ENCODE measurements at places on chromosomes 7 and 10. TPM values are rescaled to one million over a fixed set of nuclear protein-coding genes. Genes with fewer than 3 reads are reported as not detected.

GRCh38 chr10:32360884-32361283, 13.9 kb upstream of the EPC1 start:
- H3K4me1 ChIP-seq = no peaks in the 10 kb centered on the region
- H3K27me3 ChIP-seq = no peaks in the 10 kb centered on the region
- H3K4me3 ChIP-seq = no peak overlapping the region
- H3K36me3 ChIP-seq = no peaks in the 10 kb centered on the region
- H3K27ac ChIP-seq = no peak overlapping the region
- DNase-seq = no peak

DNA sequence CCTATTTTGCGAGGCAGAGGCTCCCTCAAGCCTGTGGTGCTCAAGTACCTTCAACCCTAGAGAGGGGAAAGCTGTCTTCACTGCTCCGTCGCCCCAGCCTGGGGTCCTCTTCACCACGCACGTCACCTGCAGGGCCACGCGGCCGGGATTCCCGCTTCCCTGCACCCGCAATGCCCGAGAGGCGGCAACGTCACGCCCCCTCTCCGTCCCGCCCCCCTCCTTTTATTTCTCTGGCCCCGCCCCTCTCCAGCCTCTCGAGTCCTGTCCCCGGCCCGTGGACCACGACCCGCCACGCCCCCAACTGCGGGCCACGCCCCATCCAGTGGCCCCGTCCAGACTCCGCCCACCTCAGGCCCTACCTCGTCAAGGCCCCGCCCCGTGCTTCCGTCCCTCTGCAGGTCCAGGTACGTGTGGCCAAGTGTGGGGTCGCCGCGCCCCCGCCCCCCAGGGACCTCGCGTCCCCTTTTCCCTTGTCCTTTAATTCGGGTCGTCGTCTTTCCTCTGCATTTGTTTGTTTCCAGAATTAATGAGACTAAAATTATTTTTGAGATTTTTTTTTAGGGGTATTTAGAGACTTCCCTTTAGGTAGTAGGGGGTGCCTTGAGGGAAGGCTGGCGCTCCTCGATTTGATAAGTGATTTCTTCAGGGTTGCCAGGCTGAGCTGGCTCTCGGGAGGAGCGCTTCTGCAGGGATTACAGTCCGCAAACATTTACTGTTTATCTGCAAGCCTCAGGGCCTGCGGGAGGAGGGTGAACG, 69.8 kb upstream of the BAIAP2L1 start:
- H3K27me3 ChIP-seq = peaks cover 3% of the 10 kb centered on the region
- H3K4me3 ChIP-seq = peak overlapping the region; percentile 37
- H3K36me3 ChIP-seq = no peaks in the 10 kb centered on the region
- no peaks in the 10 kb centered on the region for H3K4me1 ChIP-seq
- H3K27ac ChIP-seq = no peak overlapping the region

DNA sequence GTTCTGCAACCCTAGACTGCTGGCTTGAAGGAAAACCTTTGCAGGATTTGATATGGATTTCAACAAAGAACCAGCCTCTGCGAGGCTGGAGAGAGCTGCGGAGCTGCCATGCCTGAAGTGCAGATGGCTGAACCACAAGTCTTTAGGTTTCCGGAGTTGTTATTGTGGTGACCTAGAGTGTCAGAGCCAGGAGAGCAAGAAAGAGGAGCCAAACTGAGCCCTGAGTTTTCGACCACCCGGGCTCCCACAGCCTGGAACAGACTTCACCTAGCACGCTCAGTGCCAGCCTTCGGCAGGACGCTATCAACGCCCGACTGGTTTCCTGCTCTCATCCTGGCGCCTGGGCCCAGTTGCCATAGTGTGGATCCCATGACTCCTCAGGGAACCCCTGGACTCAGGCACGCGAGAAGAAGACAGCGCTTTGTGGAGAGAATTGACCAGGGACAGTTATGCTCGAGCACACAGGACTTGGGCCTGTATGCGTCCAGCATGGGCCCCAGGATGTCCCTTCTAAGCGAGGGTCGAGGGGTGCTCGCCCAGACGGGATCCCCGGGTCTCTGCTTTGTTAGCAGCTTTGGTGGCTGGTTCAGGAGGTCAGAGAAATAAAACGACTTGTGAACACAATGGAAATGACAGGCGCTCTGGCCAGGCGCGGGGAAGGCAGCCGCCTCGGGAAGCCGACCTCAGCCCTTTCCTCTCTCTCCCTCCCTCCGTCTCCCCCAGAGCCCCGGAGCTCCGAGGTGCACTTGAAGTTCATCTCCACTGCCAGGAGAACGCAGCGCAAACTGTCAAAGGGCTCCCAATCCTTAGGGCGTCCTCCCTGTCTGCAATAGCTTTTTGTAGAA, 1.8 kb upstream of the GAD2 start:
- peaks cover 21% of the 10 kb centered on the region for H3K4me1 ChIP-seq
- peaks cover 93% of the 10 kb centered on the region for H3K27me3 ChIP-seq

DNA sequence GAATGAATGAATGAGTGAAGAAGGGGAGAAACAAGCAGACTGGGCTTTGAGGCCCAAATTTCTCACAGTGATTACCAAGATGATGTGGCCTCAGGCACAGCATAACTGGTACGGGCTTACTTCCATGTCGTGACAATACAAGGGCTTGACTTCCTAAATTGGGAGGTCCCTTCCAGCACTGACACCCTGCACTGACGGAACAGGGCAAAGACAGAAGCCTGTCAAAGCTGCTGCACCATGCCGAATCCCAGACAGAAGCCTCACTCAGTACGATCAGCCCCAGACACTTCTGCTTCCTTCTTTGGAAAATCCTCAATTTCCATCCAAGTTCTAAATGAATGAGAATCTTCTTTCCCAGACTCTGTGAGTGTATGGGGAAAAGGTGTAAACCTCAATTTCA, 51.9 kb downstream of the GNA12 start:
- H3K27me3 ChIP-seq = no peaks in the 10 kb centered on the region
- DNase-seq = no peak
- no peaks in the 10 kb centered on the region for H3K4me1 ChIP-seq
- H3K27ac ChIP-seq = no peak overlapping the region

- H3K27ac ChIP-seq = peak within 1 kb of the TSS; percentile 97
- no peak for DNase-seq
- 0 out of 2 replicates have a peak, but pooled peaks cover 2% of the 10 kb centered on the region for H3K4me1 ChIP-seq
- peak within 1 kb of the TSS; percentile 73 for H3K4me3 ChIP-seq
Observed at GRCh38 chr7:45000093-45001032, at the start of gene CCM2. Gene CCM2 (plus strand): TSS chr7:45000201. CDS start chr7:45000334, 133 bp downstream.

- no peaks in the 10 kb centered on the region for H3K27me3 ChIP-seq
- no peak overlapping the region for H3K27ac ChIP-seq
- no peak overlapping the region for H3K4me3 ChIP-seq
- DNase-seq = peak; percentile 63
Observed at GRCh38 chr10:122725768-122726167, 26.1 kb upstream of the C10orf120 start.

GRCh38 chr7:16431646-16432424, 10.5 kb upstream of the CRPPA start:
- DNase-seq = no peak
- H3K27ac ChIP-seq = no peak overlapping the region
- H3K4me1 ChIP-seq = no peaks in the 10 kb centered on the region
- no peaks in the 10 kb centered on the region for H3K36me3 ChIP-seq
- no peak overlapping the region for H3K4me3 ChIP-seq
- no peaks in the 10 kb centered on the region for H3K27me3 ChIP-seq

Gene NFE2L3
- total RNA-seq = 62.6 TPM

Gene KIF20B
- total RNA-seq = 72.0 TPM

GRCh38 chr10:87544721-87545120, 40.0 kb downstream of the MINPP1 start:
- no peaks in the 10 kb centered on the region for H3K4me1 ChIP-seq
- no peak for DNase-seq
- no peaks in the 10 kb centered on the region for H3K27me3 ChIP-seq
- H3K27ac ChIP-seq = no peak overlapping the region
- no peaks in the 10 kb centered on the region for H3K36me3 ChIP-seq

DNA sequence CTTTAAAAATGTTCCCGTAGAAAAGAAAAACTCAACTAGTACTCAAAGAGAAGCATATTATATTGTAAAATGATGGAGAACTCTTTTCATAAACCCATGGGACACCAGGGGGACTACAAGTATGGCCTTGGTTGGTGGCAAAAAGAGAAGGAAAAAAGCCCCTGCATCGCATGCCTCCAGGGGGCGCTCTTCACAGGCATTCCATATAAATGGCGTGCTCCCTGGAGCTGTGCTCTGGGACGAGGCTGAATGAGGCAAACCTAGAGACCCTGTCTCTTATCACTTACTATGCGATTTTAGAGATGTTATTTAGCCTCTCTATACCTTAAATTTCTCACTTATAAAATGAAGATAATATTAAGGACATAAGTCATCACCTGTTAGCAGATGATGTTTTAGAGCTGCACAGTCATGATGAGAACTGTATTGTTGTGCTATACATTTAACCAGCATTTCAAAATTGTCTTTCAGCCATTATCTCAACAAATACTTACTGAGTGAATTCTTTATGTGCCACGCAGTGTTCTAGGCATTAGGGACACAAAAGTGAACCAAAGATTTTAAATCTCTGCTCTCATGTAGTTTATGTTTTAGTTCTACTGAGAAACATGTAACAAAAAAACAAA, 105.8 kb downstream of the ARHGAP21 start:
- no peaks in the 10 kb centered on the region for H3K27me3 ChIP-seq
- peak; percentile 89 for DNase-seq
- H3K4me3 ChIP-seq = no peak overlapping the region
- no peak overlapping the region for H3K27ac ChIP-seq
- no peaks in the 10 kb centered on the region for H3K4me1 ChIP-seq
- no peaks in the 10 kb centered on the region for H3K36me3 ChIP-seq

DNA sequence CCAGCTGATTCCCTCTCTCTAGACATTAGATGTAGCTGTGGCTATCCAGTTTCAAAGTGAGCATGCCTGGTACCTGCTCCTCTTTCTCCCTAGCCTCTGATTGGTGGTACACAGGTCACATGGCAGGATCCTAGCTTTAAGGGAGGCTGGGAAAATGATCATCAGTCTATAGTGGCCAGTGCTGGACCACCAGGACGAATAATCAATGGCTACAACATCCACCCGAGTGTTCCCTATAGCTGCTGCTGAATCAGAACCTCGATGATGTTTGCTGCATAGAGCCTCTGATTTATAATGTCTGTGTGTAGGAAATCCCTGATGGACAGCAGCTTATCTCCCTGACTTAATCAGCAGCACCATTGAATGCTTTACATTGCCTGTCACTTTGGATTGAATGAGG, 28.9 kb upstream of the LMTK2 start:
- H3K4me1 ChIP-seq = peaks cover 4% of the 10 kb centered on the region
- no peak overlapping the region for H3K27ac ChIP-seq
- no peak overlapping the region for H3K4me3 ChIP-seq
- no peaks in the 10 kb centered on the region for H3K36me3 ChIP-seq

DNA sequence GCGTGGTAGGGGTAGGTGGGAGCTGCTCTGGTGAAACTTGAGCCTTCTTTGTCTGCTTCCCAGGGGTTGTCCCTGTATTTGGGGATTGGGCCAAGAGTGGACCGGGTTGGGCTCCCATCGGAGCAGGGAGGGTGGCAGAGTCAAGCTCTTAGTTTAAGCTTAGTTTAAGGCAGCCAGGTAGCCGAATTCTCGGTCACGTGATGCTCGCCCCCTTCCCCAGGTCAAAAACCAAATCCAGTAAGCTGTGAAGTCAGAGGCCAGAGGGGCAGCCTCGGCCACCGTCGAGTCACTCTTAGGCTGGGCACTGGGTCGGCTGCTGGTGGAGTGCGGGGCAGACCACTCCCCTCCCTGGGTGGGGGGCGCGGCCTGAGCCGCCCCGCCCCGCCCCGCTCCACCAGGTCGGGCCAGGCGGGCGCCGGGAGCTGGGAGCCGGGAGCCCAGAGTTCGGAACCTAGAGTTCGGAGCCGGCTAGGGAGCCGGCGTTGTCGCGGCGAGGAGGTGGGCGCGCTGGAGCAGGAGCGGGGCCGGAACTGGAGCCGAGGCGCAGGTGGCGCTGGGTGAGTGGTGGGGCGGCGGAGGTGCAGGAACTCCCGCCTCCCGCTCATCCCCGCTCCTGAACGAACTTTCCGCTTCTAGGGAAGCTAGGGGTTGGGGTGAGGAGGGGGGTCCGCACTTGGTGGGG, 2.8 kb upstream of the LZTS2 start:
- H3K36me3 ChIP-seq = peaks cover 13% of the 10 kb centered on the region
- H3K27me3 ChIP-seq = no peaks in the 10 kb centered on the region
- H3K4me3 ChIP-seq = peak overlapping the region; percentile 75
- peak overlapping the region; percentile 51 for H3K27ac ChIP-seq

Gene ABCB1
- 0.88 TPM for total RNA-seq

DNA sequence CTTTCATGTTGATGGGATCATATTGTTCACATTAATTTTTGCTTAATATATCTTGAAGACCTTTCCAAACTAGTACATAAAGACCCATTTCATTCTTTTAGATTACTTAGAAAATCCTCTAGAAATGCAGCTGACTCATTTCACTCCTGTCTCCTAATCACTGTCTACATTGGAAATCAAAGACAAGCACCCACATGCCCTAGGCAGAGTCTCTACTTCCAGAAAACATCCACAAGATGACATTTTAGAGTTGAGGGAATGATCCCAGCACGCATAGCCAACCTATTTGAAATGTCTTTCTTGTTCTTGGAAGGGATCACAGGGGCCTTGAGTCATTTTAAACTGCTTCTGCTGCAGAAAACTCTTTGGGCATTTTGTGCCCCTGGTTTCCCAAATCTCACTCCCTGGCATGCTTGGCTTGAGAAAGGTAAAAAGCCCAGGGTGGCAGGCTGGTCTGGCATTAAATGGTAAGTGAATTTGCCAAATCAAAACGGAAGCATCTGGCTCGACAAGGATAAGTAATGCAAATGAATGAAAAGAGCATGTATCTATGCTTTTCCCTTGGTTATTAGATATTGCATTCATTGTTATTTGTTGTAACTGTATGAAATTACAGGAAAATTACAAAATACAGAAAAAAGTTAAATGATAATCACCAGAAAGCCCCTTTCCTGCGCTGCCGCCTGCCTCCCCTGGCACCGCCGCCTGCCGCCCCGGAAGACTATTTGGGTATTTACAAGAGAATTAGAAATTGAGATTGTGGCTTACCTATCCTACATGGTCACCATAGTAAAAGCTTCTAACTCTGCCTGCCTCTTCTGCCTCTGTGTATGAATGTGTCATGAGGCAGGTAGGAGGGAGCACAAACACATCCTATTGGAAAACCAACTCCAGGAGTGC, 225.3 kb downstream of the PTEN start:
- no peaks in the 10 kb centered on the region for H3K4me1 ChIP-seq
- H3K4me3 ChIP-seq = no peak overlapping the region
- no peaks in the 10 kb centered on the region for H3K27me3 ChIP-seq

Gene FKBP9
- total RNA-seq = 9.9 TPM

- DNase-seq = no peak
- H3K4me1 ChIP-seq = peaks cover 9% of the 10 kb centered on the region
- no peaks in the 10 kb centered on the region for H3K27me3 ChIP-seq
- no peak overlapping the region for H3K4me3 ChIP-seq
- H3K36me3 ChIP-seq = no peaks in the 10 kb centered on the region
Observed at GRCh38 chr10:124153023-124153826, 59.8 kb upstream of the CHST15 start.

GRCh38 chr10:95397747-95398146, 106.9 kb upstream of the PDLIM1 start:
- H3K4me1 ChIP-seq = no peaks in the 10 kb centered on the region
- no peak overlapping the region for H3K27ac ChIP-seq
- no peaks in the 10 kb centered on the region for H3K27me3 ChIP-seq
- DNase-seq = no peak

GRCh38 chr7:42960762-42961161, 28.6 kb downstream of the MRPL32 start:
- no peak for DNase-seq
- H3K4me3 ChIP-seq = no peak overlapping the region
- H3K4me1 ChIP-seq = no peaks in the 10 kb centered on the region

GRCh38 chr10:64617085-64617484, 1095.9 kb downstream of the REEP3 start:
- no peak for DNase-seq
- H3K27me3 ChIP-seq = no peaks in the 10 kb centered on the region
- H3K27ac ChIP-seq = no peak overlapping the region

Gene KIAA1217
- 13.6 TPM for total RNA-seq

Gene CPA1
- total RNA-seq = not detected

GRCh38 chr10:68284062-68285001, 47.5 kb upstream of the HNRNPH3 start:
- DNase-seq = no peak
- H3K27ac ChIP-seq = no peak overlapping the region
- no peaks in the 10 kb centered on the region for H3K36me3 ChIP-seq
- no peaks in the 10 kb centered on the region for H3K27me3 ChIP-seq
